Fibroblast of skin of left biceps (primary cell): ENCODE measurements at places on chromosomes 5 and 9.

- DNase-seq: peak; percentile 92
These were observed 523.5 kb upstream of the CLINT1 start for GRCh38 chr5:158382473-158382872.

DNA sequence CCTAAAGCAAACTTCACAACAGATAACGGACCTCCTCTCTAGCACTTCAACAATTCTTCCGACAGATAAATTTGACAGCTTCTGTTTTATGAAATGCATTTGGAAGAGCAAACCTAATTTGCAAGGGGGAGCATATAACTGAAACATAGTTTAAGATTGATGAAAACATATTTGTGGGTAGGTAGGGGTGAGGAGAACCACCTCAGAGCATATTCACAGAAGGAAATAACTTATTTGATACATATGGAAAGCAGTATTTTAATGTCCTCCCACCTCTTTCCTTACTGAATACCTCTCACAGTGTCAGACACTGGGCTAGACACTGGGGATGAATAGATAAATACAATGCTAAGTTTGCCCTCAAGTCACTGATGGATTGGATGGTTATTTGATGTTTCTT, 384.8 kb downstream of the MAT2B start:
- DNase-seq: peak; percentile 56

DNA sequence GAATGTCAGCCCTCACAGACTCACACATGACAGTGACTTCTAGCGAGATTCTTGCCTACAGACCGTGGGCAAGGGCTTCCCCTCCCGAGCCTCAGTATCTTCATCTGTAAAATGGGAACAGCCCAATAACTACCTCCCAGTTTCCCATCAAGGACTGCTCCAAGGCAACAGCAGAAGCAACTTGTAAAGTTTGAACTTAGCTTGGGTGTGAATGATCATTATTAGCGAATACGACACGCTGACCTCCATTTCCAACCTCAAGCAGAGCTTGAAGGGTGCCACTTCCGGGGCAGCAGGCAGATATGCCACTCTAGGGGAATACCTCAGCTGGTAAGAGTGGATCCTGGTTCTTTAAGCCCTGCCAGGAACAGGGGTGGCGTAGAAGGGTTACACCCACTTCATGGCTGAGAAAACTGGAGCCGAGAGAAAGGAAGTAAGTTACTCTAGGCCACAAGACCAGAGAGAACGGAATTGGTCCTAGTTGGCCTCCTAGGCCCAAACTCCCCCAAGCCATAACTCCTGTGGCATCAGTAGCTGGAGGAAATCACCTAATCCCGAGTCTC, 2.0 kb downstream of the RNF44 start:
- DNase-seq: no peak

- no peak for DNase-seq
These were observed 150.0 kb upstream of the PTCH1 start for GRCh38 chr9:95666785-95667155.

GRCh38 chr5:79140553-79140952, 28.9 kb downstream of the BHMT start:
- DNase-seq: no peak

- peak; percentile 15 for DNase-seq
These were observed 64.0 kb upstream of the FYB1 start for GRCh38 chr5:39283231-39283818.

GRCh38 chr5:113204525-113205161, 228.0 kb downstream of the DCP2 start:
- DNase-seq: no peak

DNA sequence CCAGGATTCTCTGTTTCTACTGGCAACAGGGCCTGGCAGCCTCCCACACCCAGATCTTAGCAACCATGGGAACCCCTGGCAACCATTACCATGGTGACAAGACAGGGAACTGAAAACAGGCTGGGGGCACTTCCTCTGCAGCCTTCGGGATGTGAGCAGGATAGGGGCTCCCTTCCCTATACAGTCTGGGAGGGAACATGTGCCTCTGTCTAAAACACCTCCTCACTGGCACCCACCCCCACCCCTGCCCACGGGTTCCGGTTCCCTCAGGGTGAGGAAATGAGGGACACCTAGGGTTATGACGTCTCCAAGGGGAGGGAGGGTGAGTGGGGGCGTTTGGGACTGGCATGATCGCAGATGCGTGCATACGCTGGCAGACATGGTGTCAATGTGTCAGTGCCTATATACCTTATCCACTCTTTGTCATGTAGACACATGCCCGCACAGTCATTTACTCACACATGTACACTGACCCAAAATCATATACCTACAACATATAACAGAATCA, 3.0 kb upstream of the DNAJB5 start:
- no peak for DNase-seq

- DNase-seq: no peak
These were observed 53.6 kb downstream of the SAXO1 start for GRCh38 chr9:18979367-18979766.

- DNase-seq: peak; percentile 55
These were observed 246.7 kb downstream of the GAS1 start for GRCh38 chr9:86700629-86701028.

DNA sequence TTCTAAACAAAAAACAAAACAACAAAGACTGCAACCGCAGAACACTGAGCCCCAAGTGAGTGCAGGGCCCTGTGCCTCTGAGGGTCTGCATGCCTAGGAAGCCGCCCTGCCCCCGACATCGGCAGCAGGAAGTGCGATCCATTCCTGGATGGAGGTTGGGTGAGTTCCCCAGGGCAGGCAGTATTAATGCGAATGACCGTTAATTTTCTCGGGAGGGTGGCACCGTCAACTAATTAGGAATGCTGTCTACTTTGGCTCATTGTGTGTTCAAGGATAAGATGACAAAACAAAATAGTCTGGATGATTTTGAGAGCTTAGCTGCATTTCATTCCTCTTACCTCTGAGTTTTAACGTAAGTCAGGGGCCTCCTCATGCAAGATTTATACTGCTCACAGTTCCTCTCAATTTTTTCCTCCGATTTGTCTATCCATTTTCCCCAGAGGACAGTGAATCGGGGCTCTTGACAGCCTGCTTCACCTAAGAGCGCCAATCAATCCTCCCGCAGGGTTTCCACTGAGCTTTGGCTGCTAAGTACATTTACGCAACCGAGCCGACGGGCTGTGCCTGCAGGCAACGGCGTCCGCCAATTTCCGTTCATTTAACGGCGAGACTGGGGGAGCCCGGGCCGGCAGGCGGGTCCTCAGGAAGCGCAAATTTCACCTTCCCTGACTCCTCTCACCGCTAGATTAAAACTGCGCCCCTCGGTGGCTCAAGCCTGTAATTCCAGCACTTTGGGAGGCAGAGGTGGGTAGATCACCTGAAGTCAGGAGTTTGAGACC, 2.9 kb upstream of the NXNL2 start:
- DNase-seq: no peak

DNA sequence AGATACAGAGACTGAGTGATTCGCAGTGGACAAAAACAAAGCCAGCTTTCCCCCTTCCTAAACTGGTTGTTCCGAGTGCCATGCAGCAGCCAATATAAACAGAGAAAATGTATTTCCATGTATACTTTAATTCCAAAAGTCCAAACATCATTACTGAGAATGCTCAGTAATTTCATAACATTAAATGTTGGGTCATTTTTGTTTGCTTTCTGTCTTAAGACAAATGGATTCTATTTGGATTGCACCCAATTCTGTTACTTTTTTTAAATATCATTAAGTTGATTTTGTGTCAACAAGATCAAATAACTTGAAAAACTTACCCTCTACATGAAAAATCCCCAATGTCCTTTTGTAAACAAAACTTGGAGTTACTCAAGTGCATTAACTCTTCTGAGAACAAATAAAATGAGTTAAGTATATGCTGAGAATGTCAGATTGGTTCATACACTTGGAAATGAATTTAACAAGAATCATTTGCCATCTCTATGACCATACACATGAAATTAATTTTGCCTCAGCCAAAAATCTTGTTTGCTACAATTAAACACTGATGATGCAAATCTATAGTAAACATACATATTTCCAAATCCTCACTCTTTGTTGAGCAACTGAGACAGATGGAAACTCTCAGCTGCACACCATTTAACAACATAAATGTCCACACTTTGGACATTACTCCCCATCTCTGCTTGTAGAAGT, 19.4 kb downstream of the LURAP1L start:
- no peak for DNase-seq

- DNase-seq: no peak
These were observed 47.4 kb downstream of the GOLPH3 start for GRCh38 chr5:32126691-32127090.

- DNase-seq: no peak
These were observed 134.1 kb downstream of the SEMA6A start for GRCh38 chr5:116440457-116441001.

DNA sequence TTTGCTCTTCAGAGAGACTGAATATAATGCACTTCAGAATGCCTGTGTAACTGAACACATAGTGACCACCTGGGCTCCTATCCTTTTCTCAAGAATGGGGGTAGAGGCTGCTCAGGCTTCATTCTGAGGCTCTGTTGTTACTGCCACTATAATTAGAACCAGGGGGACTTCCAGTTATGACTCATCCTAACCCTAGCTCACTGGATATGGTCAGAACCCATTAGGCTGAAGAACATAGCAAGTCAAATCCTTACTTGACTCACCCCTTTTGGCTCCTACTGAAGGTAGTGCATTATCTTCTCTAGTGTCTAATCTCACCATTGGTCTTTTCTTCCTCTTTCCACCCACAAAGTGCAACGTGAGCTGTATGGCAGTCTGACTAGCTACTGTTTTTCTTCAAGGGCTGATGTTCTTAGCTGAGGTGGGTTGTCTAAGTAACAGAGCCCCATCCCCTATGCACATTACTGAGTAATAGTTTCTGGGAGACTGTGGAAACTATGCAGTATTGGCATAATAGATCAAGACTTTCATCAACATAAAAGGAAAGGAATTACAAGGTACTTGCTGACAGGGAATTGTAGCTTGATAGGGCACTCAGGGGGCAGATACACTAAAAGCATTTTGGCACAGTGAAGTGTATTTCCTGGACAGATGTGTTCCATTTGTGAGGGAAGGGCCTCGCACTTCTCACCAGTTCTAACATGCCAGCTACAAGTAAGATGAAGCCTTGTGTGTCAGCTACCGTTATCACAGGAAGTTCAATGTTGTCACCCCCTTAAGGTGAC, 431.0 kb upstream of the MEF2C start:
- DNase-seq: peak; percentile 80

- no peak for DNase-seq
These were observed 1.0 kb upstream of the TSC1 start for GRCh38 chr9:132945186-132946130.
